SK-MEL-5 (cell line): ENCODE measurements at places on chromosomes 1 and 21. TPM values are rescaled to one million over a fixed set of nuclear protein-coding genes. Genes with fewer than 3 reads are reported as not detected.
A peak's percentile ranks its signal among the peaks of the same experiment; 100 is the strongest.

GRCh38 chr1:101520302-101520701 lies 283.5 kb downstream of the S1PR1 start:
- DNase-seq, result peak; percentile 70

- DNase-seq, result no peak
Observed at GRCh38 chr21:32309906-32310460, 11.3 kb downstream of the MRAP start.

GRCh38 chr21:43626390-43626789 lies 32.9 kb downstream of the HSF2BP start:
- DNase-seq, result no peak

DNA sequence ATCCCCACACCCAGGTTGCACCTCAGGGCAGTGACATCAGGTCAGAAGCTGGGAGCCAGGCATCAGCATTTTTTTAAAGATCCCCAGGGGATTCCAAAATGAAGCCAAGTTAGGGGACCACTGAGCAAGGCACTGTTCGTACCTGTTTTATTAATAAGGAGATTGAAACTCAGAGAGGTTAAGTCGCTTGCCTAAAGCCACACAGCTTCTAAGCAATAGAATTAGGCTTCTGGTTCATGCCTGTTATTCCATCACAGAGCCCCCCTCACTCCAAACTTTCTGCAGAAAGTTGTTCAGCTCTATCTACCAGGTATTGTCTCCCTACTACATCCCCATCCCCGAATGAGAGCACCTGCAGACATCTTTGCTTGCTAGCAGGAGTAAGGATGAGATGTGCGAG lies 28.7 kb downstream of the KCNN3 start:
- DNase-seq, result no peak

- DNase-seq, result no peak
Observed at GRCh38 chr1:23283667-23284602, 60.1 kb downstream of the HNRNPR start.

- DNase-seq, result no peak
Observed at GRCh38 chr1:241841691-241842090, 6.3 kb upstream of the EXO1 start.

SLC30A10 gene
- total RNA-seq, result 0.18 TPM in 1 of 2 replicates, not detected in the other

DNA sequence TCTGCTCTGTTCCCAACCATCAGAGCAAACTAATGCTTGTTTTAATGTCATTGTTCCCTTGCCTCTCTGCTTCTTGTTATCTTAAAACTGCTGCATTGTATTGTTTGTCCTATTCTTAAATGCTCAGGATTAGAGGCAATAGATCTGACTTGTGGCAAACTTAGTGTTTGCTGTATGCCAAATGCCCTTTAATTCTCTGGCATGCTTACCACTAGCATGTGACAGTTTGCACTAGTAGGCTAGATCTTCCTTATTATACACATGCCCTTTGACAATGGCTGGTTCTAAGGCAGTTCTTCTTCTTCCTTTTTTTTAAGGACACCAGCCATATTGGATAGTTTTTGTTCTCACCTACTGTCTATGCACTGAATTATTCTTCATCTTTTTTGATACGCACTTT lies 30.1 kb downstream of the PALMD start:
- no peak for DNase-seq

HPCA gene
- total RNA-seq, result not detected in 2 replicates

- DNase-seq, result peak; percentile 79
Observed at GRCh38 chr1:115764541-115764940, 4.0 kb downstream of the CASQ2 start.

HYI gene
- 0.74 and 2.5 TPM in 2 replicates for total RNA-seq

ADCY10 gene
- not detected in 2 replicates for total RNA-seq

- no peak for DNase-seq
Observed at GRCh38 chr1:212754193-212754592, 37.4 kb downstream of the NSL1 start.

- DNase-seq, result no peak
Observed at GRCh38 chr1:71950579-71950978, 331.8 kb downstream of the NEGR1 start.

- DNase-seq, result no peak
Observed at GRCh38 chr1:182355723-182356098, 35.9 kb downstream of the GLUL start.

- DNase-seq, result no peak
Observed at GRCh38 chr1:246583448-246584185, 17.4 kb downstream of the CNST start.

MATN1 gene
- 0.08 and 0.18 TPM in 2 replicates for total RNA-seq

MRPL9 gene
- total RNA-seq, result 132 and 137 TPM in 2 replicates

DNA sequence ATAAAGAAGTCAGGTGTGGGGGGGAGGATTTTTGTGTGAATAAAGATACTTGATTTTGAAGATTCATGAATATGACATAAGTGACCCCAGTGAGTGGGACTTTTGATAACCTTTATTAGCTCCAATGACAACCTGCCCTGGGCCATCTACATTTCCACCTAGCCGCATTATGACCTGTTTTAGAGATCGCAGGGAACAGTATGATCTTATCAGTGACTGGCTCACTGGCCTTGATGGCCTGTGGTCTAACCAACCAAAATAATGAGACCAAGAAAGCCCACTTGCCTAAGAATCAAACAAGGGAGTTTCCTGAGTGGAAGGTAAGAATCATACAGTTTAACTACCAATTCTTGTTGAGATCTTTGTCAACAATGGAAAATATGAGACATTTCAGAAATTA lies 1.8 kb downstream of the ELAPOR1 start:
- no peak for DNase-seq

LPAR3 gene
- total RNA-seq, result 0.82 and 1.3 TPM in 2 replicates

GRCh38 chr1:235468970-235469369 lies 35.3 kb downstream of the B3GALNT2 start:
- peak; percentile 9 for DNase-seq

GRCh38 chr21:34754690-34755647 lies 86.2 kb downstream of the CLIC6 start:
- DNase-seq, result no peak

ILF2 gene
- 415 and 443 TPM in 2 replicates for total RNA-seq

IFI44L gene
- total RNA-seq, result not detected in 2 replicates

SLFNL1 gene
- total RNA-seq, result 0.05 and 0.16 TPM in 2 replicates

- DNase-seq, result no peak
Observed at GRCh38 chr1:169086603-169087455, 19.7 kb upstream of the ATP1B1 start.

DNA sequence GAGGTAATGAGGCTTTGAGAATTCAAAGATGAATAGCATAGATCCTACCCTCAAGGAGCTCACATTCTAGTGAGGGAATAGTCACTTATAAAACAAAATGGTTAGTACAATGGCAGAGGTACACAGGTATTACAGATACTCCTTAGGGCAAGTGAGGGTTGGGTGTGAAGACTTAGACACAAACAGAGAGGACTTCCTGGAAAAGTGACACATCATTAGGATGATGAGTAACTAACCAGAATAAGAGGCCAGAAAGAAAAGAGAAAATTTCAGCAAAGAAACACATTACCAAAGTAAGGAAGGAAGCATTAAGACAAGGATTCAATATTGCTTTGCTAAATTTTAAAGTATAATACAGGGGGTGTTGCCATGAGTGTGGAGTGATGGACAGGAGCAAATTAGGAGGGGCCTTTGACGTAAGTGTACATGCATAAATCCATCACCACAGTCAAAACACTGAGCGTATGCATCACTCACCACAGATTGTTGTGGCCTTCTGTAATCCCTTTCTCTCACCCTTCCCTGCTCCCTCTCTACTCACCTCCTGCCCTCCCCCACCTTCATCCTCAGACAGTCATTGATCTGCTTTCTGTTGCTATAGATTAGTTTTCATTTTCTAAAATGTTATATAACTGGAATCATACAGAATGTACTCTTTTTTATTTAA lies 7.9 kb downstream of the CD53 start:
- DNase-seq, result no peak

CNN3 gene
- 87.8 and 92.9 TPM in 2 replicates for total RNA-seq

GRCh38 chr1:10401281-10401680 lies 2.4 kb downstream of the PGD start:
- no peak for DNase-seq

DNA sequence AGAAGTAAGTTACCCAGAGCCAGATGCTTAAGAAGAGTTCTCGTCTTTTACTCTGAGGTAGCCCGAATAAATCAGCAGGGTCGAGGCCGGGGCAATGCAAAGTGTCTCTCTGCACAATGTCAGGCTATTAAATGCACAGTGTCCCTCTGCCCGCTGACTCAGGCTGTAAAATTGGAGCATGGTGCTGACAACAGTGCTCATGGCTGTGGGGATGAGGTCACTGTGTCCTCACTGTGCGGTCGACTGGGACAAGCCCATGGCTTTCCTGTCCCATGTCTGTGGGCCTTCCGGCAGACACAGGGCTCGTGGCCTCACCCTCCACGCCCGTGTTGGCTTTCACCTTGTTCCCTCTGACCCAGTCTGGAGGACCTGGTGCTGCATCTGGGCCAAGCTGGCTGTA lies 14.6 kb upstream of the SLC2A1 start:
- no peak for DNase-seq

DNA sequence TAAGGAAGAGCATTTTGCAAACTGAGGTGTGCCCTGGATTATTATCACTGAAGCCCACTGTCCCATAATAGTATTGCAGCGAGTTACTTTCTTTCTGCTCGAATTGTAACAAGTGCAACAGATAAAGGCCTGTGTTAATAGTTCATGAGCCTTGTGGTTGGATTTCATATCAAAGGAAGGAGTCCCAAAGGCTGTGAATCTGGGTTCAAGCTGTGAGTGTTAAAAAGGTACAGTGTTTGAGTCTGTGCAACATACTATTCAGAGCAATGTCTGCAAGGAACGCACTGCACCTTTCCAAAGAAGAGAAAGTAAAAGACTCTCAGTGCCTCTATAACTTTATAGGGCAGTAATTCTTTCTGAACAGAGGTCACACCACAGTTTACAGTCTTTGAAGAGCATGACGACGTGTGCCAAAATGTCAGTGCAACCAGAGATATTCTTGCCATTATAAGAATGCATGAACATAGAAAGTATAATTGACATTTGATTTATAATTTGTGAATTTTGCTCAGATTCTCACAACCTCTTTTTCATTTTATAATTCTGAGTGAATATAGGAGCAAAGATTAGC lies 79.1 kb downstream of the CDC7 start:
- DNase-seq, result no peak

TAS1R1 gene
- total RNA-seq, result not detected in 2 replicates

DNA sequence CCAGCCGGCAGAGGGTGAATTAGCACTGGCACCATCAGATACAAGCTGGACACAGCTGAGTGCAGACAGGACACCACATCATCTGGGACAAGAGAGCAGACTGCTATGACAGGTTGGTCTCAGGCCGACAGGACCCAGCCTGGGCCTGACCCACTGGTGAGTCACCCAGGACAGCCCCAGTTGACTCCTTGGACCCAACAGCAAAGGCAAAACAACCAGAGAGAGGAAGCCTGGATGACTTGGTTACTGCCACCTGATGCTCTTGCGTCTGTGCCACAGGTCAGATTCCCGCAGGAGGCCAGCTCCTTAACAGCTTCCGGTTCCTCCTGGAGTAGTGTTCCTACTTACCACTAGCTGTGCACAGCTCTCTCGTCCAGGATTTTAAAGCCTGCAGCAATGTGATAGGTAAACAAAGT lies 18.5 kb downstream of the CCN1 start:
- DNase-seq, result no peak

DNA sequence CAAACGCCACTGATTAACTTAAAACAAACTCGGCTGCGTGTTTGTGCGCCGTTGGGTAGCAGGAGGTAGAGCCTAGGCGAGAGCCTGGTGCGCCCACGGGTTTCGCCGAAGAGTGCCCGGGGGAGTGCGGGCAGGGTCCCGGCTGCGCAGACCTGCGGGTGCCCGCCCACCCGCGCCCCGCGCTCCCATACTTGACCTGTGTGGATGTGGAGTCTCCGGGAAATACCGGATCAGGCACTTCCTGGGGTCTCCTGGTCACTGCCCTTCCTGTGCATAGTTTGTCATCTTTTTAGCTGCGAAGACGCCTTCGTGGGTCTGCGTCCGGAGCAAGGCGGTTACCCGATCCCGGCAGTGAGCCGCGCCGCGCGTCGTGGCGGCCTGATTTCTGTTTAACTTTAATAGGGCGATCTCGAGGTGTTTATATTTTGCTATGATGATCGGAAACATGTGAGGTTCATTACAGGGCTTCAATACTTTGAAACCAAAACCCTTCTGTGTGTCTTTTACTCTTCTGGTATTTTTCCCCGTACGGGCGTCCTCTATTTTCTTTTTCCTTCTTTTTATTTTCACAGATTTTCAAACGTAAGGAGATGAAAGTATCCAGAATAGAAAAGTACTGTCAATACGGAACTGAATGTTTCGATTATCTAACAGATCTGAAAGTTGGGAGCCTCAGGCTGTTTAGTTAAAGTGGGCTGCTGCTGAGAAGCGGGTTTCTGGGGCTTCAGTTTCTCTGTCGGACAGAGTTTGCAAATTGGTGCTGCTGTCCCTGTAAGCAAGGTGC lies 15.2 kb downstream of the NR5A2 start:
- DNase-seq, result no peak

GRCh38 chr1:228465571-228466146 lies 21.5 kb upstream of the RNF187 start:
- no peak for DNase-seq

- DNase-seq, result no peak
Observed at GRCh38 chr1:11703357-11704193, 12.1 kb downstream of the DRAXIN start.

GRCh38 chr1:2255420-2256369 lies 27.6 kb downstream of the SKI start:
- DNase-seq, result peak; percentile 51

FCGR2B gene
- total RNA-seq, result 1.1 and 1.3 TPM in 2 replicates

DNA sequence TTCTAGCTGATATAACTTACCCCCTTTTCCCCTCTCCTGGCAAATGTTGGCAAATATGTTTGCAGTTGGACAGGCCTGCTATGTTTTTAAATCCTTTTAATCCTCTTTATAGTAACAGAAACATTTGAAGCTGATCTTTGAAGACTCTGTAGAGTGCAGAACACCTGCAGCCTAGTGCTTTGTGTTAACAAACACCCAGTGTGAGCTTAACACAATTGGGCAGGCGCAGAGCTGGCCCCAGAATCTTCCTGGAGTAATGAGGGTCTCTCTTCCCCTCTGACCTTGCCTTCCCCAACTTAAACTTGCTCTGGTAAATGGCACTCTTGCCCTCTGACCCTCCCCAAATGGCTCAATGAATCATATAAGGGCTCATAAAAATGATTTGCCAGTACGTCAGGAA lies 247.9 kb upstream of the LYPLAL1 start:
- no peak for DNase-seq

ZMYND12 gene
- 0.29 and 1.3 TPM in 2 replicates for total RNA-seq

DNA sequence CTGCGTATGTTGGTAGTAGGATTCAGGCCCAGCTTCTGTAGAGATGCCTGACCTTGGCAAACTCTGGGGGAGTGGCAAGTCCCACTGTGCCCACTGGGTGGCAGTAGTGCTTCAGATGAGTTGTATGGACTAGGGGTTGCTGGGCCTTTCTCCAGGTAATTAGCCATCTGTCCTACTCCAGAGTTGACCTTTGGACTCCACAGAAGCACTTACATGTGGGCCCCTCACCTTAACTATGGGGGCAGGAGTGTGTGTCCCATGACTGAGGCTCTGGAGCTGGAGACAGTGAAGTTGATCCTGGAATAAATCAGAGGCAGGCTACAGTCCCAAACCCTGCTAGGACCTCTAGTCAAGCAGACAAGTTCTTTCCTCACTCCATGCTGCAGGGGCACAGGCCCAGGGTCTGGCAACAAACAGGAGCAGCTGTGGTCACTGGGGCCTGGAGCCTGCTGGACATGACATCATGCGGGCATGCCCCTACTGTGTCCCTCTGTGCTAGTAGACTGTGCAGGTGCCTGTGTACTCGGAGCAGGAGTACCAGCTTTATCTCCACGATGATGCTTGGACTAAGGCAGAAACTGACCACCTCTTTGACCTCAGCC lies 4.6 kb downstream of the DMAP1 start:
- peak; percentile 79 for DNase-seq
